ENCODE measurements at places on chromosomes 2 and 18.

DNA sequence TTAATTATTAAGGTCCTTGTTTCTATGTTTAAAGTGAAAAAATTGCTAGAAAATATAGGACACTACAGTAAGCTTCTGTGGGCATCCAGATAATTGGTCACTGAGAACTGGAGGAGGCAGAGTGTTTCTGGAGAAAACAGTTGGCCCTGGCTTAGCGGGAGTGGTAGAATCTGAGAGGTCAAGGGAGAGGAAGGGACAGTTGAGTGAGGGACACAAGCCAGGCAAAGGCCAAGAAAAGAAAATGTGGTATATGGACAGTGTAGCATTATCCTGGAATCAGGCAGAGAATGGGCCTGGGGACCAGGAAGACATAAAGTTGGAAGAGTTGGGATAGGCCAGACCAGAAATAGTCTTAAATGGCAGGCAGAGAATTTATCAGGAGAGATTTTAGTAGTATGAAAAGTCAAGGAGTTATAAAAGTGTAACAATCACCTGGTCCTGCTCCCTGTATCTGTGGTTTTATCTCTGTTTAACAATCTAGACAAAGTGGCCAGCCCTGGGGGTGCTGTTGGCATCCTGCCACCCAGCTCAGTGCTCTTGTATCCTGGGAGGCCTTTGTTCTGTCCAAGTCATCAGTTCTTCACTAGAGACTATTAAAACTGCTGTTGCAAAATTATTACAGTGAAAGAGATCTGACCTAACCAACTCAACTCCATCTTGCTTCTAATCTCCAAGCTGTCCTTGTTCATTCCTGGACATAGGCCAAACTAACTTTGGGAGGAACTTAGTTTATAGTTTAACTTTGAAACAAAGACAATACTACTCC lies 15.4 kb upstream of the MSGN1 start:
- DNase-seq: no peak

DNA sequence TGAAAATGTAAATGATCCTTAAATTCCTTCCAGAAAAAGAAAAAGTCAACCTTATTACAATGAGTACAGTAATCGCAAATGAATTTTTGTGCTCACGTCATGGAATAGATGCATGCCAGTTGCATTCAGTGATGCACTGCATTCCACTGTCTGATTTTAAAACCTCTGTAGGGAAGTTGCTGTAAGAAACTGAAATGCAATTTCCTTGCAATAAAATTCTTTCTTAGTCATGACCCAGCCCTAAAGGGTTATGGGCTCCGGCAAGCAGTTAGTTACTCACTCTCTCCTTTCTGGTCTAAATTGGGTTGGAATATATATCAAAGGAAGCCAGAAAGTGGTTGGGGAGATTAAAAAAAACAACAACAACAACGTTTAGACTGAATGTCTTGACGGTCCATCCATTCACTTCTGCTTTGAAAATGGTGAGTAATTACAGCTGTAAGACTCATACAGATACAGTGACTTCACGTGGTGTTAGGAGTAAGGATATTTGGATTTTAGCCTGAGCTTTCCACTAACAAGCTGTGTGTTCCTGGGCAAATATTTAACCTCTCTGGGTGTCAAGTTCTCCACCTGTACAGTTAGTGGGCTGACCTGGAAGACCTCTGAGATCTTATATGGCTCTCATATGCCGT lies 8.6 kb upstream of the RND3 start:
- DNase-seq: no peak

- DNase-seq: peak; percentile 61
Measured at GRCh38 chr2:240819858-240820606, at the start of gene KIF1A. TSS of gene KIF1A (minus strand) at chr2:240820219. CDS start at chr2:240797752, 22,467 bp downstream.

DNA sequence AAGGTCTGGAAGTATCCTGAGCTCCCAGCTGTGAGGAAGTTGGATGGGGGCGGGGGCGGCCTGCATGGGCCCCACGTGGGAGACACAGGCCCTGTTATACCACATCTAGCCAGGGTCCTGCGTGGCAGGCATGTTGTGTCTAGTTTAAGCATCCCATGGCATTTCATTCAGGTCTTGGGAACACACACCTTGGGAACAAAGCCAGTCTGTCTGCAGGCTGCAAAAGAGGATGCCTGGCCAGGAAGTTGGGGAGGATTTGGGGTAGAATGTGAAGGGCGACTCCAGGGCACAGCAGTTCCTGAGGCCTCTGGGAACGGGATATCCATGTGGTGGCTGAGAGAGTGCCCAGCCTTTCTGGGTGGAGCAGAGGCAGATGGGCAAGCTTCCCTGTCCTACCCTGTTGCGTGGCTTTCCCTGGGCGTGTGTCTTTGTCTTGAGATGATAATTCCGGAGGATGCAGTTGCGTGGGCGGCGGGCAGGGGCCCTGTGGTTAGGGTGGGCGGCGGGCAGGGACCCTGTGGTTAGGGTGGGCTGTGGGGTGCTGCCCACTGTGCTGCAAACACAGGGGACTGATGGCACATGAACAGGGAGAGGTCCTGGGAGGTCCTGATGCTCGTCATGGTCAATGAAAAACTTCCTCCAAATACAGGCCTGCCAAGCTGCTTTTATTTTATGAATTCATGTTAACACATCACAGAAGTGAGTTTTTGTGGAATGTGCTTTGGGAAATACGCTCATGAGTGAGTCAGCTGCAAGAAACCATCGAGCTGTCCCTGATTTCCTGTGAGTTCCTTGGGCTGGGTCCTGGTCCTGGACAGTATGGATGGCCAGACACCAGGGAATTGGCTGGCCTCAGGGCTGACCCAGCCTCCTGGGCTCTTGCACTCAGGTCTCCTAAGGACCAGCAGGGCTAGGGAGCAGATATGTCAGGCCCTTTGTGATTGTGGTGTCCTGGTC lies 90.0 kb upstream of the HS6ST1 start:
- peak; percentile 49 for DNase-seq
